Naive thymus-derived CD8-positive, alpha-beta T cell (primary cell): ENCODE measurements at places on chromosomes 3 and 15.

- no peak for DNase-seq
These were observed 25.7 kb upstream of the ROBO2 start for GRCh38 chr3:77014226-77014625.

DNA sequence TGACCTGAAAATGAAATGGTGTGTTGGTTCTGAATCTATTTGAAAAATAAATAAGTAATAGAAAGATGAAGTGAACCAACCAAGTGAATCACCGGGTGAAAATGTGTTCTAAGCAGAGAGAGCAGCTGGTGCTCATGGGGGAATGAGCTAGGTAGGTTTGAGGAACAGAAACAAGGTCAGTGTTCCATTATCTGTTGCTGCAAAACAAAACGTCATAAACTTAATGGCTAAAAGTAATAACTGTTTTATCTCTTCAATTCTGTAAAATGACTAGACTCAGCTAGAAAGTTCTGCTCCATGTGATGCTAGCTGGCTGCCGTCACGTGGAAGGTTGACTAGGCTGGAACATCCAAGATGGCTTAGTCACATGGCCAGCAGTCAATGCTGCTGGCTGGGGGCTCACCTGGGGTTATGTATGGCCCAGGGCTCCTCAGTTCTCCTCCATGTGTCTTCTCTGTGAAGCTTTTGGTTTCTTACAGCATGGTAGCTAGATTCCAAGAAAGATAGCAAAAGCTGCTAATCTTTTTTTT, 13.3 kb upstream of the SH3BP5 start:
- DNase-seq: no peak

- no peak for DNase-seq
These were observed 91.7 kb upstream of the FGF12 start for GRCh38 chr3:192819001-192819569.

- DNase-seq: no peak
These were observed 184.2 kb upstream of the TPM1 start for GRCh38 chr15:62858343-62858742.

DNA sequence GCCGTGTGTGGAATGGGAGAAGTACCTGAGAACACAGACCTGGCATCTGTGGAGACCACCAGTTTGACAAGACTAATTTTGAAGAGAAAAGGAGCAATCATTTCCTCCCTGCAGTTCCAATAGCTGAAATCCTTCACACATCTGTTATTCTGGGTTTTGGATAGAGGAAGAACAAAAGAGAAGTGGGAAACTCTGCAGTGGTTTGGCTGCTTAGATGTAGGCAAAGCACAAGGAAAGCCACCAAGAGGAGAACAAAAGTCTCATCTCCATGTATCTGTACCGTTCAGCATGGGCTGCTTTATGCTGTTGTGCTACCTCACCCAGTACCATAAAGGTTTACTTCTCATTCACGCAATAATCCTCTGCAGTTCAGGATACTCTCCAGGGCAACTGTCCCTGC, 153.1 kb upstream of the COL8A1 start:
- no peak for DNase-seq

GRCh38 chr3:177932750-177933660, 603.2 kb upstream of the KCNMB2 start:
- DNase-seq: no peak

- no peak for DNase-seq
These were observed 13.0 kb downstream of the TMEM44 start for GRCh38 chr3:194620196-194620595.

- no peak for DNase-seq
These were observed 271.9 kb upstream of the TBL1XR1 start for GRCh38 chr3:177469216-177469615.

DNA sequence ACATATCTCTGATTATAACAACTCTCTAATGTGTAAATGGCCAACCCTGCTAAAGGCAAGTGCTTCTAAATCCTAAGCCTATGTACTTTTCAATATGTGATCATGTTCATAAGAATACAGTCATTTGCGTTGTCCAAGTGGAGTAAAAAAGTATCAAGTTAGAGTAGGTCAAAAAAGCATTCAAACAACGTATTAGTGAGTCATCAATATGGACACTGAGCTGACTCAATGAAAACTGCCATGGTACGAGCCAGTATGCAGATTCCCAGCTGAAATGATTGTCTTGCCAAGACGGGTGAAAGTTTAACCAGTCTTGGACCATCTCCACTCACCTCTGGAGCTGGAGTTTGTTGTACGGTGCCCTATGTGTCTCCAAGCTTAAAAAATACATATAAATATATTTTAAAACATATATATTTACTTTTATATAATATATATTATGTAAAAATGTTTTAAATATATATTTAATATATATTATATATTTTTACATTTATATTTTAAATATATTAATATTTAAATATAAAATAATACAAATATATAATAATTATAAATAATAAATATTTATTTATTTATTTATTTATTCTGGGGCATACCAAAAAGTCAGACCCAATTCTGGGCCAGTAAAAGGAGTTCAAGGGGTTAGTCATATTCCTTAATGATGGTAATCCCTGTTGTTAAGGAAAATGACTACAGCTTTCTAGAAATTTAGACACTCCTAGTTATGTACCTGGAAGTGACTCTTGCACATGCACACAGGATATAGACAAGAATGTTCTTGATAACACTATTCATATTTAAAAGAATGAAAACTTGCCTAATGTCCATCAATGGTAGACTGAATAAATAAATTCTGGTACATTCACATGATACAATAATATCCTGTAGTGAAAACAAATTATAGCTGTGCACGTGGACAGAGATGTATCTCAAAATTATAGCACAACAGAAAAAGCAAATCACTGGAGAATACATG, 27.2 kb downstream of the PLSCR4 start:
- no peak for DNase-seq

- no peak for DNase-seq
These were observed 130.4 kb downstream of the FEZF2 start for GRCh38 chr3:62242831-62243509.

DNA sequence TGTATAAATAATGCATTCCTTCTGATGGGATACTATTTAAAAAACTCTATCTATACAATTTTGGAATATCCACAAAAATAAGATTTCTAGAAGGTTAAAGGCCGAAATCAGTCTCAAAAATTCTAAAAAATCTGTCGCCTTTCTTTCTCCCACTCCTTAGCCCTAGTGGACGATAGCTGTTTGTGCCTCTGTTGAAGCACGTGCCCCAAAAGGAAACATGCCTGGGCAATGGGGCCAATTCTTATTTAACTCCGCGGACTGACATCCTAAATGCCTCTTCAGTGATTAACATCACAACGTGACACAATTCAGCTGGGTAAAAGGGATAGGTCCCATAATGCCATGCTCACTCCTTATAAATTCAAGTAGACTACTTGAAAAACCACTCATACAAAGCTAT, 65.1 kb downstream of the GAP43 start:
- no peak for DNase-seq

DNA sequence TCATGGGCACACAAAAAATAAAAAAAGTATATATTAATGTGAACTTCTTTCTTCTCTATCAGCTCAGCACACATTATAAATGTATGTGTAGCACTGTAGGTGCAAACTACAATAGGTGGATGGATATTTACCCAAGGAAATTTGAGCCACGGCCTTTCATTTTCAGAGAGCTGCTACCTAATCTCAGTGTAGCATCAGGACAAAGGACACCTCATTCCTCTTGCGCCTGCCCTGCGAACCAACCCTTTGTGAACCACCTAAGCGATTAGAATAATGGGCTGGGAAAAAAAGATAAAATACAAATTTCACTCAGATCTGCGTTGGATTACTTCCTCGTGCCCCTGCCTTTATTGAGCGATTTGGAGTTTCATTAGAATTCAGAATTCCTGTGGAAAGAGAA, 263.2 kb downstream of the NR2F2 start:
- DNase-seq: no peak

DNA sequence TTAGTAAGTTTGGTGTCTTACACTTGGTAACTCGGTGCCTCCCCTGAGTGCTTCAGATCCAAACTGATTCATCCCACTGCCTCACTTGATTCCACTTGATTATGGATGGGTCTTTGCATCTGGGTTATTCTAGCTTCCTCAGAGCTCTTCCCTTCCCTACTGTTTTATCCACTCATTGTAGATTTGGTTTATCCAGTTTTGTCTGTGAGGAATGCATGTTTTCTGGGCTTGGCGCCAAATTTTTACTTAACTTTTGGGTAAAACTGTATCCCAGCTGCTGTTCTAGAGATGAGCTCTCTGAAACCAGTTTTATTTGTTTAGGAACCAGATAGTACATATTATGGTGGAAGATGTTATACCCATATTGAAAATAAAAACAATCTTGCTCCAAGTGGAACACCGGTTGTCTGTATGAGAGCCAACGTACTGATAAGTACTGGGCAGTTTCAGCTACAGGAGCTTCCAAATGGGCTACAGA, 20.9 kb downstream of the RAD54L2 start:
- DNase-seq: no peak

GRCh38 chr3:12734960-12735359, 24.1 kb downstream of the TMEM40 start:
- no peak for DNase-seq

DNA sequence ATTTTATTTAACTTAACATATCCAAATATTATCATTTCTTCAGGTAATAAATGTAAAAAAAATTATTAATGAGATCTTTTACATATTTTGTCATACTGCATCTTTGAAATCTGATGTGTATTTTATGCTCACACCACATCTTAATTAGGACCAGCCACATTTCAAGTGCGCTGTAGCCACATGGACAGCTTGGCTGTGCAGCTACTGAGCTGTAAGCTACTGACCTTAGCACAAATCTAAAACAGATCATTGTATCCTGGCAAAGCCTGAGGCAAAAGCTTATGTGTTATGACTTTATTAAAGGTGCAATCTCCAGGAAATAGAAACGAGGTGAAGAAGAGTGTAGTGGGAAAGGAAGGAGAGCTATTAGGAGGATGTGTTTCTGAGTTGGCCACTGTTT, 126.7 kb upstream of the UBE2E2 start:
- no peak for DNase-seq

GRCh38 chr15:101361418-101361817, 66.4 kb upstream of the SNRPA1 start:
- DNase-seq: no peak

GRCh38 chr3:48446043-48446424, 503 bp upstream of the ATRIP start:
- no peak for DNase-seq

DNA sequence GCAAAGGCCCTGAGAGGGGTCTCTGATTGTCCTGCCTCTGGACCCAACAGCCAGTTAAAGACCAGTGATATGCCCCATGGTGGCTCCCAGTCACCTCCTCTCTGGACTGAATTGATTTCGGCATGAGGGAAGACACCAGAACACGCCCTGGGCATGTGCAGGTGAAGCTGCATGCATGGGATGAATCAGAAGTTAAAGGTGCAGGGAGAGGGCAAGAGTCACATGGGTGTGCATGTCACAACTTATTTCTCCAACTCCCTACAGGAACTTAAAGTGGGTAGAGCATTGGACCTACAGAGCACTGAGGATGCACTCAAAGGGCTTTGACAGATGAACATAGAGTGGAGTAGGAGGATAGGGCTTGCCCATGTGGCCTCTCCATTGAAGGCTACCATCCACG, 16.9 kb upstream of the RHCG start:
- DNase-seq: no peak

- no peak for DNase-seq
These were observed 463.1 kb upstream of the NECTIN3 start for GRCh38 chr3:110608566-110608965.

DNA sequence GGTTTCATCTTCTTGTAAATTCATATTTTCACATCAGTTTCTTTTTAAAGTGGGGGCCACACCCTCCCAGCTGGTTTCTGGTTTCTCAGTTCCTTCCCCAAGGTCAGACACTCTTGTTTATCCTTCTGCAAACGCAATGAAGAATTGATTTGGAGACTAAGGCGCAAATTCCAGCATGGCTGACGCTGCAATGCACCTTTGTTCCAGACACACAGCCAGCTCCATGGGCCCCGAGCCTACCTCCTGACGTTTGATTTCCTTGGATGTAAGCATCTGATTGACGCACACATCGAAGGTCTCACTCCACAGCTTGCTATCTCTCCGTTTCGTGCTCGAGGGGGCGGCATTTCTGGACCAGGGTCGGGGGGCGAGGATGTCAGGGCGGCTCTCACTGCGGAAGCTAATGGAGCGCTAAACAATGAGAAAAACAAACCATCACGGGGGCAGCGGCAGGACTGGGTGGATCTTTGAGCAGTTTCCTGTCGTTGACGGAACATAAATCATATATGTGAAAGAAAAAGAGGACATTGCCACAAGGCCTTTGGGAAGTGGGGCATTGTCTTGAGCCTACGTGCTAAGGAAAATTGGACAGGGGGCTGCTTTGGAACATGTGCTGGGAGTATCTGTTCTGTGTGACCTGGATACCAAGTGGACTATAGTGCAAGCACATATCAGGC, 46.9 kb downstream of the ARHGEF3 start:
- DNase-seq: peak; percentile 45

GRCh38 chr3:24428481-24428880, 66.2 kb downstream of the THRB start:
- DNase-seq: no peak

- DNase-seq: no peak
These were observed 131.7 kb upstream of the ZBED2 start for GRCh38 chr3:111726788-111727305.

GRCh38 chr3:107543666-107544065, 20.9 kb downstream of the BBX start:
- no peak for DNase-seq

DNA sequence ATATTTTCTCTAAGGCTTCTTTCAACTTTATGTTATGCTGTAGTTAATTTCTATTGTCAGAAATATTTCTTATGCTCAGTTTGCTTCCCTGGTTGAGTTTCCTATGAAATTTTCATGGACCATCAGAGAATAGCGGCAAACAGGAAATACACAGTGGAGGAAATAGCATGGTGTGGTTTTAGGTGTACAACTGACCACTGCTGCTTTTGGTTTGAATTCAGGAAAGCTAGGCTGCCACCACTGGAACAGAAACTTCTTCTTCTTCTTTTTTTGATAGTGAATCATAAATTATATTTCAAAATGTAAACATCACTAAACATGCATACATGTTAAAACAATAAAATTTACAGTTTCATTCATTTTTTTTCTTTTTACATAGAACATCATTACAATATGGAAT, 316.6 kb upstream of the TGFBR2 start:
- no peak for DNase-seq

GRCh38 chr3:53665608-53666425, 171.4 kb downstream of the CACNA1D start:
- DNase-seq: no peak

DNA sequence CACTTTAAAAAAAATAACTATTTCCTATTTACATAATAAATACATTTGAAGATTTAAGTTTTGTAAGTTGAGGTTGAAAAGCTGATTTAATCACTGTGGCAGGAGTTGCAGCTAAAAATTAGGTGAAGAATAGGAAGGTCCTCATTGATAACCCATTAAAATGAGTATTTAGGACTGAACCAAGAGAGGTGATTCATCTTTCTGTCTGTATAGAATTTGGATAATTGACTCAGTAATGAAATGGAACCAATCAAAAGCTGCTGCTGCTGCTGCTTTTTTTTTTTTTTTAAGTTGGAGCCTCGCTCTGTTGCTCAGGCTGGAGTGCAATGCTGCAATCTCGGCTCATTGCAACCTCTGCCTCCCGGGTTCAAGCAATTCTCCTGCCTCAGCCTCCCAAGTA, 190.5 kb downstream of the KLHL25 start:
- no peak for DNase-seq
